ENCODE measurements at places on chromosomes 12 and 14.

GRCh38 chr12:46265734-46266133 lies 3.1 kb downstream of the SLC38A1 start:
- DNase-seq = no peak

- DNase-seq = no peak
Observed at GRCh38 chr12:95386051-95386450, 87.9 kb upstream of the METAP2 start.

- no peak for DNase-seq
Observed at GRCh38 chr12:92141591-92142121, 4.0 kb downstream of the BTG1 start.

- no peak for DNase-seq
Observed at GRCh38 chr12:81998761-81999378, 239.7 kb upstream of the PPFIA2 start.

DNA sequence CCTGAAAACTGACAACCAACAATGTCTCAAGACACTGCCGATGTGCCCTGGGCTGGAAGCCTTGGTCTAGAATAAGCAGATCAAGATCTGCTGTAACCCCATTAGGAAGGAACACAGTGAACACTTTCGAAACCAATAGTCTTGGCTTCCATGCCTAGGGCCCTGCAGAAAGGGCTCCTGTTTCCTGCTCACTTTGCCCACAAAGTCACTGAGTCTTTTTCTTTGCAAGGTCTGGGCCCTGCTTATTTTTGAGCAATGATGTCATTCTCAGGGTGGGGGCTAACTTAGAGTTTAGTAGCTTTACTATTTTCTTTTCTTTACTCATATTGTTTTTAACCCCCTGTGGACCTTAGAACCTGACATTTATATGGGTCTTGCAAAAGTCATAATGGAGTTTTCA lies 704.2 kb upstream of the TMEM132C start:
- DNase-seq = no peak

DNA sequence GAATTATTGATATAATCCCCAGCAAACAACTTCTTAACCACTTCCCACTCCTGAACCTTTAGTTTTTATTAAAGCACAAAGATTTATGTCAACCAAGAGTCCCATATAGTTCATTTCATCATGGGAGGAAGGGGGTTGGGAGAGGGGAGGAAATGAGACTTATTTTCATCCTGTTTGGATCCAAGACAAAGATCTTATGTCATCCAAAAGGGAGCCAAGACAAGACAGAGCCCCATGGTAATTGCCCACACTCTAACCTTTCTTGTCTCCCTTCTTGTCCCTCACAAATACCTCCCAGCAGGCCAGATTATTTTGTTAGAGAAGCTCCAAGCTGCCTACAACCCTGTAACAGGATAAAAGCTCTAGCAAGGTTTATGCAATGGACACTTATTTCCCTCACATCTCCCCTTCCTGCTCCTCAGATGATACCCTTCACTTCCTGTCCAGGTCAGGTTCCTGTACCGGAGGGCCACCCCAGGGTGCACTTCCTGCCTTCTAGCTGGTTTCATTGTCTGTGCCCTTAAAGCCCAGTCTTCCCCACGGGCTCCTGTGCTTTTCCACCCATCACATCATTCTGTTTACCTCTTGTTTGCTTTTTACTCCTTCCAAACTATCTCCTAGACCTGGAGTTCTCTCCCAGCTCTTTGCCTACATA lies 123.7 kb upstream of the MDM1 start:
- DNase-seq = no peak

DNA sequence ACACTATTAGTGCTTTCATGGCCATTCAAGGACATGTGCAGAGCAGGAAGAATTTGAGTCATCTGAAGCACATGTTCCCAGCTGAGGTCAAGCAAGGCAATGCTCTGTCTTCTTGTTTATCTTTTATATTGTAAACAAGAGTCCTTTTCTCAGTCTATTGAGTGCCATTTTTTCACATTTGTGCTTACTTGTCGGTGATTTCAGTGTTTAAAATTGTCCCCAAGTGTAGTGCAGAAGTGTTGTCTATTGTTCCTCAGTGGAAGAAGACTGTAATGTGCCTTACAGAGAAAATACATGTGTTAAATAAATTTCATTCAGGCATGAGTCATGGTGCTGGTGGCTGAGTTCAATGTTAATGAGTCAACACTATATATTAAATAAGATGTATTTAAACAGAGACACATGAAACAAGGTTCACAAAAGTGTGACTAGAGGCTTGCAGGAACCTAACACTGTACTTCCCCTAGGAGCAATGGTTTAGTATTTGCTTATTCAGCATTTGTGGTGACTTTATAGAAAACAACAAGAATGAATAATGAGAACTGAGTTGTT lies 391.1 kb downstream of the LRIG3 start:
- peak; percentile 15 for DNase-seq

- DNase-seq = peak; percentile 61
Observed at GRCh38 chr14:102363182-102363943, 622 bp downstream of the TECPR2 start.

All from AG20443 (cell line).